Pancreas (tissue), 10 donors: ENCODE measurements at places on chromosomes 7 and 10. TPM values are rescaled to one million over a fixed set of nuclear protein-coding genes. Genes with fewer than 3 reads are reported as not detected.

AGK gene
- 9.2 TPM for total RNA-seq

SEC31B gene
- total RNA-seq = 2.5 TPM

EN2 gene
- not detected for total RNA-seq

DNA sequence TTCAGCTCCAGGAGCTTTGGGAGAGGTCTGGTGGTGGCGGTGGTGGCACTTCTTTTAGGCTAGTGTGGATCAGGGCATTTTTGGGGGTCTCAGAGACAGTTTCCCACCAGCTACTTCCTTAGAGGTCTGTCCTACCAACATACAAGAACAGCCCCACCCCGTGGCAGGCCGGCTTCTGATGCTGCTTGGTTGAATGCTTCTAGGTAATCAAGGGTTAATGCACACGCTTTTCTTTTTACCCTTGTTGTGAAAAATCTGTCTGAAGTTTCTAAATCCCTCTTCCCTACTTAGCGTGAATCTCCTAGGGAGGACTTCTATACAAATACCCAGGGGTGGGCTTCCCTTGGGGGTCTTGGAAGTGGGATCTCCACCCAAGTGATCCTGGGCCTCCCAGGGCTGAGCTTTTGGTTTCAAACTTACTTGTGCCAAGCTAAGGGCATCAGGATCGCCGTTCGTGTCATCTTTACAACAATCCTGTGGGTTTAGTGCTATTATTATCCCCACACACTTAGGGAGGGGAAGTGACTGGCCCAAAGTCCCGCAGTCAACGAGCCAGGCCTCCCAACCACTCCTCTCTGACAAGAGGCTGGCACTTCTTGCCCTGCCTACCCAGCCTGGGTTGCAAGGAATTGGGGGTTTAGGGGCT, 1.7 kb downstream of the SH2B2 start:
- DNase-seq = no peak

DNA sequence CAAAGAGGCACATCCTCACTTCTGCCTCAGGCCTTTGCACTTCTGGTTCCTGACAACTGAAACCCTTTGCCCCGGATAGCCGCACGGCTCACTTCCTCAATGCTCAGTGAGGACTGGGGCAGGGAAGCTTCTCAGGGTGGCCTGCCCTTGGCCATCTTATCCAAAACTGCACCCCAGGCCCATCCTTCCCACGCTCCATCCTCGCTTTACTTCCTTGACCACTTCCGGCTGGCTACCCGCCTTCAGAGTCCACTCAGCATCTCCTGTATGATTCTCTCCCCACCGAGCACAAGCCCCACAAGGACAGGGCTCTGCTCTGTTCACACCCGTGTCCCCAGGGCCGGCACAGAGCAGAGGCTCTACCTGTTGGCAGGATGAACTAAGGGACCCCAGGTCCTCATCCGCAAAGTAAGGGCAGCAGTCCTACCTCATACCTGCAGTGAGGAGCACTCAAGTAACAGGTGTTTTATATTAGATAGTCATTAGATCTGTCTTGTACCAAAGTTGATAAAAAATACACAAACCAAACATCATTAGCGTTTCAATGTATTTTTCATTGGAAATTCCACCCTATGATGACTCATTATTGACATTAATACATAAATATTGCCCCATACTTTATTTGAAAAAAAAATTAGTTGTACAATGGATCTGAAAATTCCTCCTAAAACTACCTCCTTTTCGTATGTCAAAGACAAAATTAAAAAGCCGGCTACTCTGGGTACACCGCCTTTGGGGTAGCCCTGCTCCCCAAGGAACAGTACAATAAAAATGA, 35.0 kb downstream of the GNA12 start:
- DNase-seq = no peak

DNA sequence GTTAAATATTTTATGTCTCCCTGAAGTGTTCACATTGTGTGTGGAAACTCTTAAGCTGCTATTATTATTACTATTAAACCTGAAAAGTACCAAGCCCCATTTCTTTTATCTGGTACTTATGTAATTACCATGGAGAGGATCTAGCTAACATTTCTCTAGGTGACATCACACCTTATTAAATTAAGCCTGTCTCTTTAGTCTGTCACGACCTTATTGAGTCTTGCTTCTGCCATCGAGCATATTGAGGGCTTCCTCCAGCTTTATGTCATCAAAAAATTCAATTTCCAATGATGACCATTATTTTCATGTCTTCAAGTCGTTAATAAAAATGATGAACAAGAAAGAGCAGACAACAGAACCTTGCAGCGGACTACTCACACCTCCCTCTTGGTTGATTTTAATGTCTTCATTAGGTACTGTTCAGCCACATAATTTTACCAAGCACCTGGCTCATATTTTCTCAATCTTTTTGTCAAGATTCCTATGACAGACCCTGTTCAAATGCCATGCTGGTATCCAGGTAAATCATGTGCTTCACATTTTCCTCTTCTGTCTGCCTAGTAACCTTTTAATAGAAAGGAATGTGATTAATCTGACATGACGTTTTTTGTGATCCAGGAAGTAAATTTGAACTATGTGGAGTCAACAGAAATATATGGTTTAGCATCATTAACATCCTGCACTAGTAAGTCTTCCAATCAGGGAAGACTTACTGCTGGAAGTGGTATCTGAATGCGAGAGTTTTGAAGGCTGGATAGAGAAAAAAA, 556.7 kb downstream of the SORCS3 start:
- no peak for DNase-seq
